ENCODE measurements at places on chromosomes 3 and 15. TPM values are rescaled to one million over a fixed set of nuclear protein-coding genes. Genes with fewer than 3 reads are reported as not detected.

Gene LRRC31
- not detected for total RNA-seq

Gene PPP1R14D
- not detected for total RNA-seq

Gene TEX55
- not detected for total RNA-seq

Gene CILP
- total RNA-seq, result 0.31 TPM

Gene RPS27L
- total RNA-seq, result 20.0 TPM

Gene VGLL3
- 1.7 TPM for total RNA-seq

Gene IMPG2
- total RNA-seq, result 3.0 TPM

Gene RARB
- total RNA-seq, result 13.4 TPM

Gene CPN2
- not detected for total RNA-seq

Gene SCAP
- 82.0 TPM for total RNA-seq

Gene HTR3C
- total RNA-seq, result not detected

Gene LNP1
- 6.4 TPM for total RNA-seq

Gene ZCWPW2
- 2.8 TPM for total RNA-seq

Gene TKT
- total RNA-seq, result 157 TPM

Gene HDGFL3
- total RNA-seq, result 149 TPM

Gene RETNLB
- not detected for total RNA-seq

Gene STRA6
- total RNA-seq, result 2.3 TPM

Gene CDCP1
- 0.62 TPM for total RNA-seq

Gene WDR49
- total RNA-seq, result 21.4 TPM

Gene SUCLG2
- total RNA-seq, result 9.7 TPM

Gene PSMD6
- total RNA-seq, result 80.0 TPM

Gene TWF2
- 24.8 TPM for total RNA-seq

Gene ITIH1
- total RNA-seq, result 0.94 TPM

Gene WHAMM
- 4.5 TPM for total RNA-seq

Gene SAMMSON
- 0.47 TPM for total RNA-seq

Gene LYZL4
- not detected for total RNA-seq

Gene AKAP13
- total RNA-seq, result 142 TPM

Gene ALDH1L1
- total RNA-seq, result 2.7 TPM

Gene P2RY14
- total RNA-seq, result 0.78 TPM

Gene CD96
- not detected for total RNA-seq

Gene TNIK
- total RNA-seq, result 76.7 TPM

Gene PLSCR4
- 7.6 TPM for total RNA-seq

Gene IL20RB
- total RNA-seq, result 0.62 TPM

Gene ISLR
- total RNA-seq, result 8.9 TPM

Gene SAXO2
- total RNA-seq, result 4.1 TPM

Gene NOX5
- under 0.01 TPM for total RNA-seq

Gene POC1A
- total RNA-seq, result 3.1 TPM

Gene TUBGCP4
- 21.4 TPM for total RNA-seq

Gene ISL2
- total RNA-seq, result not detected

Gene MCTP2
- total RNA-seq, result 0.62 TPM
